ENCODE measurements at places on chromosomes 4 and X.

- DNase-seq, result no peak
These were observed 1.1 kb upstream of the NXT2 start for GRCh38 chrX:109535578-109535977.

GRCh38 chr4:125317525-125317877 is 2.7 kb downstream of the FAT4 start:
- DNase-seq, result no peak

DNA sequence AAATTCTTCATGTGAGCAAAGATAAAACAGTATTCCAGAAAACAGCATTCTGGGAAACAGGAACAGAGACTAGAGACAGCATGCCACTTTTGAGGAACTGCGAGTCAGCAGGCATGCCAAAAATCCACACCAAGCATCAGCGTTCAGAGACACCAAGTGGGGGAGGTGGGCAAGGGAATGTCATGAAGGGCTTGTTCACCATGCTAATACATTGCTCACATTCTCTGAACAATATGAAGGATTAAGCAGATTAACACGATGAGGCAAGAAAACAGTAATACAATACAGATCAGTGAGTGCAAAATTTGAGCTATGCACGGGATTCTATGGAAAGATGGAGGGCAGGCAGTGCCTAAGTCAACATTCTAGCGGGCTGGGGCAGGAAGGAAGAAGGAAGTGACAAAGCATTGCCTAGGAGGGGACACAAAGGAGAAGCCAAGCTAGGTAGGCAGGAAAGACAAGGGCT is 278.3 kb downstream of the FBXW7 start:
- no peak for DNase-seq

DNA sequence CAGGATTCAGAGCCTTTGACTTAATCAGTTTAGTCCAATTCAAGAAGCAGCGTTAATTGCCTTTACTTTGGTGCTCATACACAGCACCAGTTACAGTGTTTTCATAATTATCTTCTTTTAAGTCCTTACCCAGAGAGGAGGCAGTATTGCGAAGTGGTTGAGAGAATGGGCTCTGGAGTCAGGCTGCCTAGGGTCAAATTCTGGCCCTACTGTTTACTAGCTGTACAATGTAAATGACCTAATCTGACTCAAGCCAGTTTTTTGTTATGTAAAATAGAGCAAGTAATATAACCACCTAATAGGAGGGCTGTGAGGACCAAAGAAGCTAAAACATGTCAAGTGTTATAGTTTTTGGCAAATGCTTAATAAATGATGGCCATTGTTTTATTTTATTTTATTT is 27.6 kb downstream of the WDR44 start:
- DNase-seq, result no peak

- DNase-seq, result no peak
These were observed 852.4 kb downstream of the CCSER1 start for GRCh38 chr4:90979556-90979955.

GRCh38 chr4:521636-522330 is 22.8 kb downstream of the PIGG start:
- DNase-seq, result no peak

DNA sequence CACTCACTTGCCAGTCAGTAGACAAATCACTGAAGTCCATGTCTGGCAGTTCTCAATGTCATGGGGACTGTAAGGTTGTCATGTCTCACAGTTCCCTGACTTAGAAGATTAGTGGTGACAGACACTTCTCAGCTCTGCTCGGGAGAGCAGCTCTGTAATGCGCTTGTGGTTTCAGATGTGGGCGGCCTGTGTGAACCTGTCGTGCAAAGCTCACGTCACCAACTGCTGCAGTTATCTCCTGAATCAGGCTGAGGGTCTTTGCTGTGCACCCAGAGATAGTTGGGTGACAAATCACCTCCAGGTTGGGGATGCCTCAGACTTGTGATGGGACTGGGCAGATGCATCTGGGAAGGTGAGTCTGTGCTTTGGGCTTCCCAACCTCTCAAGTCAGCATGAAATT is at the start of gene IL9R:
Gene IL9R, plus strand, starts transcription at position 261 of the 400 bp plus-strand sequence. Its CDS starts 64 bp downstream, at position 325.
- DNase-seq, result peak; percentile 53

DNA sequence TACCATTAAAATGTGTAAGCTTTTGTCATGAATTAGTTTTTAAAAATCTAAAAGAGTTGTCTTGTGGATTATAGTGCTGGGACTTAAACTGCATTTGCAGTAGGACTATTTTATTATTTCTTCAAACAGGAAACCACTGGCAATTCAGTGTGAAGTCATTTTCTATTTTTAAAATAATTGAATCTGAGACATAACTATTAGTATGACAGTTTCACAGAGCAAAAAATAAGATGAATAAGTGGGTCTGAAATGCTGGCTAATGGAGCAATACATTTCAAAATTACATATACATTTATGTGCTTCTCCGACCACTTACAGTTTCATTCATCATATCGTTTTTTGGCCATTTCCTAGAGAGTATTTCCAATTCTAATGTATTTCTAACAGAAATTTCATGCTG is 75.3 kb upstream of the RAPGEF2 start:
- DNase-seq, result no peak

- DNase-seq, result peak; percentile 39
These were observed 4.5 kb upstream of the NKX1-1 start for GRCh38 chr4:1410491-1411325.

- DNase-seq, result no peak
These were observed 114.1 kb upstream of the NPY2R start for GRCh38 chr4:155094201-155094820.

GRCh38 chr4:43399726-43400125 is 507.2 kb downstream of the GRXCR1 start:
- DNase-seq, result no peak

- no peak for DNase-seq
These were observed 353.1 kb upstream of the BOD1L1 start for GRCh38 chr4:13980317-13981310.

DNA sequence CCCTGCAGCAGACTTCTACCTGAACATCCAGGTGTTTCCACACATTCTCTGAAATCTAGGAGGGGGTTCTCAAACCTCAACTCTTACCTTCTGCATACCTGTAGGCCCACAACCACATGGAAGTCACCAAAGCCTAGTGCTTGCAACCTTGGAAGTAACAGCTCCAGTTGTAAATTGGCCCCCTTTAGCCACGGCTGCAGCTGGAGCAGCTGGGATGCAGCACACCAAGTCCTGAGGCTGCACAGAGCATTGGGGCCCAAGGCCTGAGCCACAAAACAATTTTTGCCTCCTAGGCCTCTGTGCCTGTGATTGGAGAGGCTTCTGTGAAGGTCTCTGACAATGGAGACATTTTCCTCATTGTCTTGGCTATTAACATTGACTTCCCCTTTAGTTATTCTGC is 772.4 kb upstream of the INTU start:
- no peak for DNase-seq

DNA sequence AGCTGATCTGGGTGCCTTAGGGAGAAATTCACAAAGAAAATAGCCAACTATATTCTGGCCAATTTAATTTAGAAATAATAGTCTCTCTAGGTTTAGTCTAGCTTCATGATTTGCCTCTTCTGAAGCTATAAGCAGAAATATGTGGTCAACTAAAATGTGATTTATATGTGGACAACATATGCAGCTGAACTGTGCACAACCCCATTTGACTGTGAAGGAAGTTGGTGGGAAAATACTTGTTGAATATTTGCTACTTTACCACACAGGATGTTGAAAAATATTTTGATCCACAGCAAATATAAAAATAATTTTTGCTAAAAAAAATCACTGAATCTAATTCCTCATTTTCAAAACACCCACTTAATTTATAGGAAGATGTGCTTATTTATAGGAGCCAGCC is 15.7 kb upstream of the RNF128 start:
- no peak for DNase-seq

GRCh38 chr4:2651546-2651945 is 104.6 kb downstream of the TNIP2 start:
- no peak for DNase-seq
